ENCODE measurements at places on chromosomes 4 and X. TPM values are rescaled to one million over a fixed set of nuclear protein-coding genes. Genes with fewer than 3 reads are reported as not detected.

DNA sequence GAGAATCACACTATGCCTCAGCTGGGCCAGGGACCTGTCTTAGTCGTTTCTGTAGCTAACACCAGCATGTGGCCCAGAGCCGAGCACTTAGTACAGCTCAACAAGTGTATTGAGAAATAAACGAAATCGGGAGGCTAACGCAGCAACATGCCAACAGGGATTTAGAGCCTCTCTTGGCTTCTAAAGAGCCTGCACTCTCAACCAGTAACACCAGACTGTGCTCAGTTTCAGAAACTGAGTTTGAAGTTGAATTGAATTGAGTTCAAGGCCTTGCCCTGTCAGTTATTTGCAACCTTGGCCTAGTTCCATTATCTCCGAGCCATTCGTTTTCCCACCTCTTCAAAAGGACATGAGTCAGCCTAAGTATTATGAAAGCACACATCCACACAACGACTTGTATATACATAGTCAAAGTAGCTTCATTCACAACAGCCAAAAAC is 71.3 kb upstream of the LDB2 start:
- H3K27ac ChIP-seq, result no peak overlapping the region
- H3K36me3 ChIP-seq, result no peaks in the 10 kb centered on the region
- no peaks in the 10 kb centered on the region for H3K27me3 ChIP-seq
- peak; percentile 50 for DNase-seq

DNA sequence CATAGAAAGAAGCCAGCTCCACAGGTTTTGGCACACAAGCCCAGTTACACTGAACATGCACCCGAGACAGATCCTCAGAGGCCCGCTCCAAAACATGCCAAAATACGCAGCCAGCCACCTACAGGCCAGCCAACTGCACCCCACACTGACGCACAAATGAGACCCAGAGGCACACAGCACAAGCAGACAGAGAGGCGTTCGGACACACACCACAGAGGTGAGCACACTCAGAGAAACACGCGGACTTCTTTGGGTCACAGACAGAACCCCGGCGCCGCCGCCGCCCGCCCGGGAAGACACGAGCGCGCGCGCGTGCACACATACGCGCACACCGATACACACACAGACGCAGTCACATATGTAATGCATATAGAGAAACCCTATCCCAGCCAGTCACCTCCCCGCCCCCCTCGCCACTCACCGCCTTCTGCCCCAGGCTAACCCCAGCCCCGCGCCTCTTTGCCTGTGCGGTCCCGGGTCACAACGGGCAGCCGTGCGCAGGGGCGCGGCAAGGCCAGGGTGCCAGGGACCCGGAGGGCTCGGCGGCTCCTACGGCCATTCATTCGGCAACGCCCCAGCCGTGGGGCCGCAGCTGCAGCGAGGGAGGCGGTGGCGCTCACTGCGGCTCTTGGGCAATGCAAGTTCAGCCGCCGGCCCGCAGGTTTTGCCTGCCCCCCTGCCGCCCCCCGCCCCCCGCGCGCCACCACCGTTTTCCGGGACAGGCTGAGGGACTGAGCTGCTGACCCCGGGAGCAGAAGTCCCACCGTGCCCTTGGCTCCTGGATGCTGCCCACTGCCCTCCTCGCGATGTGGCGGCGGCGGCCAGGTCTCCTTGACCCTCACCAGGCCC is 553 bp downstream of the SEPTIN6 start:
- H3K4me1 ChIP-seq, result peaks cover 14% of the 10 kb centered on the region
- peak overlapping the region; percentile 60 for H3K27ac ChIP-seq
- peak overlapping the region; percentile 68 for H3K4me3 ChIP-seq
- no peak for DNase-seq
- no peaks in the 10 kb centered on the region for H3K36me3 ChIP-seq

UCP1 gene
- 0.11 TPM for total RNA-seq

ANOS1 gene
- total RNA-seq, result not detected

- H3K36me3 ChIP-seq, result no peaks in the 10 kb centered on the region
- H3K27me3 ChIP-seq, result no peaks in the 10 kb centered on the region
- H3K4me1 ChIP-seq, result no peaks in the 10 kb centered on the region
- H3K4me3 ChIP-seq, result no peak overlapping the region
Observed at GRCh38 chr4:90113881-90114457, 13.2 kb upstream of the CCSER1 start.

GRCh38 chr4:6331018-6331417 is 61.4 kb downstream of the WFS1 start:
- peaks cover 43% of the 10 kb centered on the region for H3K4me1 ChIP-seq
- H3K36me3 ChIP-seq, result no peaks in the 10 kb centered on the region

PLRG1 gene
- total RNA-seq, result 110 TPM

DNA sequence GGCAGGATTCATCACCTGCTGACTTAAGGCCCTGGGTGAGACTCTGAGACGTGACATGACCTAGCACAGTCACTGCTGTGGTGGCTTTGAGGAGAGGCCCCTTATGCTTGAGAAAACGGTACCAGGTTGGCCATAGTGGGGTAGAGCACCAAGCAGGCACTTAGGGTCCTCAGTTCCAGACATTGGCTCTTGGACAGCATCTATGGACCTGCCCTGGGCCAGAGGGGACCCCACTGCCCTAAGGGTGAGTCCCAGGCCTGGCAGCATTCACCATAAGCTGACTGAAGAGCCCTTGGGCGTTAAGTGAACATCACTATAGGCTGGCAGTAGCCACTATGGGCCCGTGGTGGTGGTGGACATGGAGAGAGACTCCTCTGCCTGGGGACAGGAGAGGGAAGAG is 78.7 kb downstream of the FNIP2 start:
- no peak for DNase-seq
- H3K4me3 ChIP-seq, result no peak overlapping the region
- H3K27ac ChIP-seq, result no peak overlapping the region
- peaks cover 8% of the 10 kb centered on the region for H3K36me3 ChIP-seq
- H3K4me1 ChIP-seq, result peaks cover 24% of the 10 kb centered on the region

USP17L12 gene
- total RNA-seq, result not detected

SSX2B gene
- not detected for total RNA-seq

- H3K27me3 ChIP-seq, result no peaks in the 10 kb centered on the region
- no peaks in the 10 kb centered on the region for H3K36me3 ChIP-seq
- no peak for DNase-seq
- no peak overlapping the region for H3K27ac ChIP-seq
Observed at GRCh38 chr4:188819233-188819632, 680.0 kb downstream of the TRIML1 start.

DNA sequence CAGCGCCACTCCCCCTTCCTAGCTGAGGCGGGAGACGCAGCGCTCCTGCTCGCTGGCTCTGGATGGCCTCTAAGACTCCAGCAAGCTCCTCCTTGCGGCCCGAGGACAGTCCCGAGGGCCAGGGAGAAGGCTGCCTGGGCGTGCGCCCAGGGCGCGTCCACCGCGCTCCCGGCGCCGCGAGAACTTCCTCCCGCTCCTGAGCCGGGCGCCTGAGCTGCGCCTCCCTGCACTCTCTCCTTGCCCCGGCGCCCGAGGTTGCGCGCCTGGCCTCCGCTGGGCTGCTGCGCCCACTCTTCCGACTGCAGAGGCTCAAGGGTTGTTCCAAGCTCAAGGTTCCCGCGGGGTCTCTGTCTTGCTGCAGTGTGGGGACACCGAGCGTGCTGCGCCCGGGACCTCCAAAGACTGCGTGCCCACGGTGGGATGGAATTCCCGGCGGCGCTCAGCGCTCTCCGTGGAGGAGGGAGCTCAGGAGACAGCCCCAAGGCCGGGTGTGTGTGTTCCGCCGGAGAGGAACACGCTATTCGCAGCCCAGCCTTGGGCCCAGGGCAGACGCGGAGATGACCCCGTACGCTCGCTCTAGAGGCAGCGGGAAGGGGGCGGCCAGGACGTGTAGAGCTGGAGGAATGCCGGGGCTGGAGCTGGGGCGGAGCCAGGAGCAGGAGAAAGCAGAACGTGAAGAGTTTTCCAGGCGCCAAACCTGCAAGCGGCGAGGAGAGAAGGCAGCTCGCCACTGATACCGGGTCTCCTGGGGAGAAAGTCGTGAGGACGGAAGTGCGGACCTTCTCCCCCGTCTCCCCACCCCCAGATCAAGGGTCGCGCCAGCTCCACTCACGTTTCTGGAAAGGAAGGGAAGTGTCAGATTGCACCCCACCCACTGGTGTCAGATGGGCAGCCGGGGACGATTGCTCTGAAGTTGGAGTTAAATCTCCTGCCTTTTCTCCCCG is at the start of gene ARHGAP6:
Gene ARHGAP6 (minus strand): TSS at position 753 of the 944 bp plus-strand sequence. CDS start 1,092 bp downstream, outside the sequence.
- no peaks in the 10 kb centered on the region for H3K27me3 ChIP-seq
- H3K36me3 ChIP-seq, result no peaks in the 10 kb centered on the region
- no peak within 1 kb of the TSS for H3K27ac ChIP-seq
- H3K4me3 ChIP-seq, result peak within 1 kb of the TSS; percentile 33

DNA sequence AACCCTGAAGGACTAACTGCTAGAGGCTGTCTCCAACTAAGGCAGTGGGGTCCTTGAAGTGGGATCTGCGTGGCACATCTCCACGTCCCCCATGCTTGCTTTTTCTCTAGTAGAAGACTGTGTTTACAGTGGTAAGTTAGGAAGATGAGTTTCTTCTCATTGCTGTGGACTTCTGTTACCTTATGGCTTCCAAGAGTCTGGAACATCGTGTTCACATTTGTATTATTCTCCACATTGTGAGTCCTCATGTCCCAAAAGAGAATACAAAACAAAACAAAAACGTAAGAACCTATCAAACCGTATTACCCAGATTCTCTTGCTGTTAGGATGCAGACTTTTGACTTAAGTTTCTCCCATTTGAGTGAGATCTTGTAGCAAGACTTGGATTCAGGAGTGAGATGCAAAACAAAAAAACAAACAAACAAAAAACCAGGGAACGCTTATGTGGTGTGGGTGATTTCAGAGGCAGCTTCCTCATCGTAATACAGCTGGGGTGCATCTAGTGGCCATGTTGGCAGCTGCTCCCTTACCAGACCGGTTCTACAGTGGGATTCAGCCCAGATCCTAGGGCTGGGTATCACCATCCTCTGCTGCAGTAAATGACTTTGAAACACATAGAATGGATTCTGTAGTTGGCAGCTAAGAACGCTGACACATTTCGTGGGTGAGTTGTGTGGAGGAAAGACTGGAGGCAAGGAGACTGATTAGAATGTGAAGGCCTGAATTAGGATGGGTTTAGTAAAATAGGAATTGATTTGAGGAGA is 41.3 kb downstream of the TMEM131L start:
- no peak overlapping the region for H3K4me3 ChIP-seq
- H3K27ac ChIP-seq, result no peak overlapping the region
- peaks cover 55% of the 10 kb centered on the region for H3K4me1 ChIP-seq
- DNase-seq, result no peak
- no peaks in the 10 kb centered on the region for H3K27me3 ChIP-seq

DNA sequence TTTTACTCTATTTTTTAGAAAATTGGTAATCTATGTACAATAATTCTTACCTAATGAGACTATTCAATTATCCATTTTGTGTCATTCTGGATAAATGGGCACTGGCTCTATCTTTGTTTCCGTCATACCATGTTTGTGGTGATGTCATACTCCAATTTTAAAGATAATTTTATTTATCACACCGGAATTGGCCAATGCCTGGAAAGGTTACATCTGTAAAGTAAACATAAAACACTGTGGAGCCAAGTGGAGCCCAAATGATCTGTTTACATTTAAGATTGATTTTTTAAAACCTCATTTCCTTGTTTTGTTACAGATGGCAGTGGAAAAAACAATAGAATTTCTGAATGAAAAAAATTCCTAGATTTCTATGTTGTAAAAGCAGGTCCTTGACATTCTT is 120.2 kb upstream of the GPRIN3 start:
- DNase-seq, result no peak
- H3K27me3 ChIP-seq, result no peaks in the 10 kb centered on the region
- no peaks in the 10 kb centered on the region for H3K36me3 ChIP-seq

GRCh38 chr4:829761-830600 is 4.1 kb upstream of the CPLX1 start:
- no peaks in the 10 kb centered on the region for H3K36me3 ChIP-seq
- H3K4me3 ChIP-seq, result no peak overlapping the region
- H3K27me3 ChIP-seq, result peaks cover 33% of the 10 kb centered on the region
- no peak overlapping the region for H3K27ac ChIP-seq
- peaks cover 11% of the 10 kb centered on the region for H3K4me1 ChIP-seq

CENPVL2 gene
- total RNA-seq, result not detected

EIF1AX gene
- 82.7 TPM for total RNA-seq

DNA sequence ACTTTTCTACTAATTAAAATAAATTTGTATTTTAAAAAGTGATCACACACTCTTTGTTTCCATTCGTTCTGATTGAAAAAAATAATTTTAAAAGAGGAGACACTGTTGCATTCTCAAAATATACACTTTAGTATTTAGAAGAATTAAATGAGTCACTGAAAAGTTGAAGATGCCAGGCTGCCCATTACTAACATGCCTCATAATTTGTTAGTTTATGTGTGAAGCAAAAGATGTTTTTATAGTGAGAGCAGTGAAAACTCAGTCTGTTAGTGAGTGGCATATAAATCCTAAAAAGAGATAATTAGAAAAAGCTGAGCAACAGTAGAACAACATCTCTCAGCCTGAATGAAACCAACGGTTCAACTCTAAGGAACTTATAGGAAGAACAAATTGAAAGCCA is 143.4 kb downstream of the CDS1 start:
- H3K36me3 ChIP-seq, result peaks cover 2% of the 10 kb centered on the region
- DNase-seq, result no peak
- H3K4me3 ChIP-seq, result no peak overlapping the region
- no peaks in the 10 kb centered on the region for H3K4me1 ChIP-seq

DNA sequence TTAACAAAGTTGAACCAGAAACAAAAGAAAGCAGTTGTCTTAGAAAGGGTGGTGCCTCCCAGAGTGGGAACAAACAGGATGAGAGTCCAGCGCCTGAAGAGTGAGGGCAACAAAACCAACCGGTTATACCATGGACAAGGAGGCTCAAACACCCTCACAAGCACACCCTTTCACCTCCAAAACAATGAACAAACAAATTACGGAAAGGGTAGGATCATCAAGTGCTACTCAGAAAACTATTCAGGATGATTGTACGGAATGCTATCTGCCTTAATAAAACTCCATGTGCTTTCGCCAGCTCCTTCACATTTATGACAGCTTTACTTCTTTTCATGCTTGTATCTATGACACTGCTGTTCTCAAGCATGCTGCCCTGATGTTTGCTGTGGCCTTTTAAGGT is 26.8 kb downstream of the SLC39A8 start:
- no peak overlapping the region for H3K4me3 ChIP-seq
- DNase-seq, result no peak
- H3K36me3 ChIP-seq, result no peaks in the 10 kb centered on the region
- H3K27ac ChIP-seq, result no peak overlapping the region

- peak overlapping the region; percentile 31 for H3K4me3 ChIP-seq
- H3K27ac ChIP-seq, result no peak overlapping the region
- no peaks in the 10 kb centered on the region for H3K36me3 ChIP-seq
- peaks cover 44% of the 10 kb centered on the region for H3K4me1 ChIP-seq
Observed at GRCh38 chrX:130097507-130098209, 12.6 kb downstream of the ELF4 start.

CNKSR2 gene
- not detected for total RNA-seq

UNC5C gene
- total RNA-seq, result not detected

DNA sequence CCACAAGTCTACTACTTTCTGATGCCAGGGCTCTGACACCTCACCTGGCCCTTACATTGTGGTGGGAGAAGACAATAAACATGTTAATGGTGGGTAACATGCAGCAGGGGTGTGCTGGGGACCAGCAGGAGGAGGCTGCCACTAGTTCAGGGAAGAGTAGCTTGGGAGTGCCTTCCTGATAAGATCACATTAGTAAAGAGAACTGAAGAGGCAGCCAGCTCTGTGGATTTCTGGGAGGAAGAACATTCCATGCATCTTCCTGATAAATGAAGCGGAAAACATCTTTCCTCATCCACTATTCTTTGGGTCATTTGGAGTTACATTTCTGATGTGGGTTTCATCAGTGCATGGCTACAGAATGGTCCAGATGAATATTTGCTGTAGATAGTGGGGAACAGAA is 9.0 kb downstream of the RNF150 start:
- H3K27me3 ChIP-seq, result no peaks in the 10 kb centered on the region
- H3K36me3 ChIP-seq, result no peaks in the 10 kb centered on the region
- no peak overlapping the region for H3K27ac ChIP-seq

- H3K27ac ChIP-seq, result no peak overlapping the region
- no peaks in the 10 kb centered on the region for H3K27me3 ChIP-seq
- 0 out of 2 replicates have a peak, but pooled peaks cover 12% of the 10 kb centered on the region for H3K4me1 ChIP-seq
- H3K4me3 ChIP-seq, result no peak overlapping the region
- peak; percentile 11 for DNase-seq
Observed at GRCh38 chrX:96997196-96997595, 113.5 kb downstream of the RPA4 start.

Measured in HepG2 (cell line).